ENCODE measurements at places on chromosomes 5 and 9.

DNA sequence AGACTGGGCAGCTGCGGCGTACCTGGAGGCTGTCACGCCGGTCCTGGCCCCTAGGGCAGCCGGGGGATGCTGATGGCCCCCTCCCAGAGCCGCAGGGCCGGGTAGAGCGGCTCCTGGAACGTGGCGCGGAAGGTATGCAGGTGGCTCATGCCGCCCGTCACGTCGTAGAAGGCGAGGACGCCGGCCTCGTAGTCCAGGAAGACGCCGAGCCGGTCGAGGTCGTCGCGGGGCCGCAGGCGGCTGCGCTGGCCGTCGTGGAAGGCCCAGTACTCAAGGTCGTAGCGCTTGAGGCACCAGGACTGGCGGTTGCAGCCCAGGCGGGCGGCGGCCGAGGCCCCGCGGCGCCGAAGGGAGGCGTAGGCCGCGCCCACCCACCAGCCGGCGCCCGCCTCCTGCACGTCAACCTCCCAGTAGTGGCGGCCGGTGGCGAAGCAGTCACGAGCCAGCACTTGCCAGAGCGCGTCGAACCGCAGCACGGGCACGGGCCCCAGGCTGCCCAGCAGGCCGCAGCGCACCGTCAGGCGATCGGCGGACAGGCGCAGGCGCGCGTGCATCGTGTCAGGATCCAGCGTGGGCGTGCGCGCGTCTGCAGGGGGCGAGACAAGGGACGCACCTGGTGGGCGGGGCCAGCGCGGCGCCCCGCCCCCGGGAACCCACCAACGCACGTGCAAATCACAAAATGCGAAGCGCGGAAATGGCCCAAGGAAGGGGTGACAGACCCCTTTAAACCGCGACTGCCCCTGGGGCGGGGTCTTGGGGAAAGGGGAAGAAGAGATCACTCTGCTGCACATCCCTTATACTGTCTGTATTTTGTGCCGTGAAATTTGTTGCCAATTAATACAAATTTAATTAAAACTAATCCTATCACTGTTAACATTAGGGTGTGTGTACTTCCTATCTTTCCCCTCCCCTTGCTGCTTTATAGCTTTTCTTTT, 31.2 kb downstream of the NANS start:
- no peak for DNase-seq

GRCh38 chr5:133453831-133454230, 158.5 kb downstream of the FSTL4 start:
- no peak for DNase-seq

GRCh38 chr9:90085633-90086032, 480.8 kb downstream of the GADD45G start:
- no peak for DNase-seq

DNA sequence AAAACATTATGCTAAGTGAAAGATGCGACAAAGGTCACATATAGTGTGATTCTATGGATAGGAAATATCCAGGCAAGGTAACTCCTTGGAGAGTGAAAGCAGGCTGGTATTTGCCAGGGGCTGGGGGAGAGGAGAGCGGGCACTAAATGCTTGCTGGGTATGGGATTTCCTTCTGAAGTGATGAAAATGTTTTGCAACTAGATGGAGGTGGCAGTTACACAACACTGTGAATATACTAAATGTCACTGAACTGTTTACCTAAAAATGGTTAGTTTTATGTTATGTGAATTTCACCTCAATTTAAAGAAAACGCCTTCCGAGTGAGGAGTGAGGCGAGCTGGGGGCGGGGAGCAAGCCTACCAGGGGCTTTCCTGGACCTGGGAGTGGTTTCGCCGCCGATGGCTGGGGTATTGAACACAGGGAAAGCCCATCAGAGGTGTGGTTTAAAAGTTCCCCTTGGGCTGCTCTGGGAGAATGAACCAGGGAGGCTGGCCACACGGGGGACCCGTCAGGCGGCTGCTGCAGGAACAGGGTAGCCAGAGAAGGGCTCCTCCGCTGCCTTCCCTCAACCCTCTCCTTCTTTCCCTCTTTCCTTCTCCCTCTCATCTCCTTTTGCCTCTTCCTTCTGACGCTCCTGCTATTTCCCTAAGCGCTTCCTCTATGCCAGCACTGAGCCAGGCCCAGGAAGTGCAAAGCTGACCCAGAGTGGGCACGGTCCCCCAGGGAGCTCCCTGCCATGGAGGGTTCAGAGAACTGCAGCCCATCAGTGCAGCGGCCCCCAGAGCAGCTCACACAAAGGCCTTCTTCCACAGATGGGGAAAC, 4.9 kb downstream of the AKNA start:
- DNase-seq: no peak

- DNase-seq: no peak
Observed at GRCh38 chr5:178423901-178424809, 166.0 kb downstream of the COL23A1 start.

- no peak for DNase-seq
Observed at GRCh38 chr5:10056228-10056760, 193.4 kb downstream of the ATPSCKMT start.

DNA sequence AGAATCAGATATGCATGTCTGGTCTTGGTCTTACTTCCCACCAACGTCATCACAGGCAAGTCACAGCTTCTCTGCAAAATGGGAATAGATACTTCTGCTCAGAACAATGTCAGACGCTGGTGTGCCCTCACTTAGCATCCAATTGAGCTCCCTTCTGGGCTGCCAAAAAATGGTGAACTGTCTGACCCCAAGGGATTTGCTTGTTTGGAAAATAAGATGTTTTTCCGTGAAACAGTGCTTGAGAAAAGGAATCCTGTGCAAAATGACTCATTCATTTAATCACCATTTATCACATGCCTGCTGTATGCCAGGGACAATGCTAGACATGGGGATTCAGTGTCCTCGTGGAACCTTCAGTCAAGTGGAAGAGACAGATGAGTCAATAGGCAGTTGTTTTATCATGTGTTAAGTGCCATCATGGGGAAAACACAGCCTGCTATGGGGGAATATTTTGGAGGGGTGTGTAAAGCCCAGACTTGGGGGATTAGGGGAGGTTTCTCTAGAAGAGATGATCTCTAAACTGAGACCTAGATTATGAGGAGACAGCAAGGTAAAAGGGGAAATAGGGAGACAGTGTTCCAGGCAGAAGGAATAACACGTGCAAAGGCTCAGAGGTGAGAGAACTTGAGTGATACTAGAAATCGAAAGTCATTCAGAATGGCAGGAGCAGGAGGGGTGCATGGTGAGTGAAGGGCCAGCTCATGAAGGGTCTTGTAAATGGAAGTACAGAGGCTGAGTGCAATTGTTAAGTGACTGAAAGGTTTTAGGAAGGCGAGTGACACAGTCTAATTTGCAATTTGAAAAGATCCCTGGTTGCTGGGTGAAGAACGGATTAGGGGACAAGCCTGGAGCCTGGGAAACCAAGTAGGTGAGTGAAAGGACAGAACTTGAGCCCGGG, 3.9 kb downstream of the NIPAL4 start:
- no peak for DNase-seq

DNA sequence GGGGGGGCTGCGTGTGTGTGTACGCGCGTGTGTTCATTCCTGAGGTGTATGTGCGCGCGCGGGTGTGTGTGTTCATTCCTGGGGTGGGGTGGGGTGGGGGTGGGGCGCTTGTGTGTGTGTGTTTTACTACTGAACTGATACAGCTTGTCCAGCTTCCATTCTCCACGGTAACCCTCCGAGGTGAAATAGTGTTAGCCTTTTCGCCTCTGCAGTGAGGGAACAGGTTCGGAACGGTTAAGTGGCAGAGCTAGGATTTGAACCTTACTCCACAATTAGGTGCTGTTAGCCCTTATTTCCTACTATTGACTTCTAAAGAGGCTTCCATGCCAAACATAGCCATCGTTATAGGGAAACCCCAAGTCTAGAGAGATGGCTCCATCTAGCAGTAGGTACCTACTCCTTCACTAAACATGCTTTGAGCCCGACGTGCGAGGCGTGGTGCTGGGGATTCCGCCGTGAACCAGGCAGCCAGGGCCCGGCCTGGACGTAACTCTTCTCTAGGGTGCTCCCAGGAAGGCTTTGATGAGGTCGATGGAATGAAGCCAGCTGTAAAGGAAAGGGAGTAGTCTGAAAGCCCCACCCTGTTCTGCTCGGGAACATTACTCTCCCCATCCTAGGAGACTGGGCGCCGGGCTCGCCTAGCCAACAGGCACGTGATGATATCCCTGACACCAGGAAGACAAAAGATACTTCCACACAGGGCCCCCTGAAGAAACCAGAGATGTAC, 782 bp upstream of the SKP1 start:
- no peak for DNase-seq

DNA sequence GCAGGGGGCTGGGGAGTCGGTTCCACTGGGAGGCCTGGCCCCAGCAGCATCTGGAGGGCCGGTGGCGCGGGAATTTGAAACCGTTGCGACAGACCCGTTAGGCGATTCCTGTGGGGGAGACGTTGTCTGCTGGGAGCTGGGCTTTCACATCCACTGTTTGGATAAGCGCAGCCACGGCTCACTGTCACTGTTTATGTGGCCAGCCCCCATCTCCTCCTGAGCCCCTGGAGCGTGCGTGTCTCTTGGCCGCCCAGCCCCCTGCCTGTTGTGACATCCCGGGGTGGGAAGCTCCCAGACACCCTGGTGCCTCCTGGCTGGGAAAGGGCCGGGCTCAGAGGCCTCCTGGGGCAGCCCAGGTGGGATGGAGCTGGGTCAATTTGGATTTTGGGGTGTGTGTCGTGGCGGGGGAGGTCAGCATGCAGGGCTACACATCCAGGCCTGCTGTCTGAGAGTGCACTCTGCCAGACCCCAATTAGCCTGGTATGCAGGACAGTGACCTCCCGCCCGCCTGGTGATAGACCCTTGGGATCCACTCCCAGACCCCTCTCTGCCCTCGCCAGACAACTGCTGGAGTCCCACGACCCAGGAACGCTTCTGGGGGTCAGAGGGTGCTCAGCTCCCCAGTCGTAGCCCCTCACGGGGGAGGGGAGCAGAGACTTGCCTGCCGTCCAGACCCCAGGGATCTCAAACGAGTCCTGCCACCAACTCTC, 62.0 kb upstream of the RNU6ATAC start:
- no peak for DNase-seq

- peak; percentile 45 for DNase-seq
Observed at GRCh38 chr9:97740848-97741821, 44.0 kb upstream of the XPA start.
